ENCODE measurements at places on chromosomes 7 and 10. TPM values are rescaled to one million over a fixed set of nuclear protein-coding genes. Genes with fewer than 3 reads are reported as not detected.

DNA sequence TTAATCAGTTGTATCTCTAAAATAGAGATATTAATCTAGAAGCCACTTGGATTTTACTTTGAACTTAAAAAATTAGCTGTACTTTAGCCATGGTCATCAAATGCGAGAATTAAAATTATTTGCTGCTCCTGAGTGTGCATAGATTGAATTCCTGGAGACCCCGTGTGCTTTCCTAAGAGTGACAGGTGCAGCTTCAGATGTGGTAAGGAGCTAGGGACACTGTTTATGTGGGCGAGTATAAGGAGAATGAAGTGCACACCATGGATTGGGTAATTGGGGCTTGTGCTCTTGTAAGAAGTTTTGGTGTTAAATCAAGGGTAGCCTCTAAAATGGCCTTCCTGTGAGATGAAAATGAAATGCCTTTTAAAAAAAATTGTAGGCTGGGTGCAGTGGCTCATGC is 9.8 kb downstream of the PLCE1 start:
- DNase-seq: no peak

PDGFA gene
- 32.6 TPM for total RNA-seq

NEURL1 gene
- total RNA-seq: 0.05 TPM

GRCh38 chr7:132213583-132213982 is 362.7 kb downstream of the PLXNA4 start:
- no peak for DNase-seq

GRCh38 chr10:87500646-87501048 is 4.0 kb upstream of the MINPP1 start:
- no peak for DNase-seq

- DNase-seq: no peak
Observed at GRCh38 chr10:60096761-60097513, 190.6 kb upstream of the CCDC6 start.

GRCh38 chr10:52400562-52400961 is 86.5 kb downstream of the DKK1 start:
- DNase-seq: no peak

DNA sequence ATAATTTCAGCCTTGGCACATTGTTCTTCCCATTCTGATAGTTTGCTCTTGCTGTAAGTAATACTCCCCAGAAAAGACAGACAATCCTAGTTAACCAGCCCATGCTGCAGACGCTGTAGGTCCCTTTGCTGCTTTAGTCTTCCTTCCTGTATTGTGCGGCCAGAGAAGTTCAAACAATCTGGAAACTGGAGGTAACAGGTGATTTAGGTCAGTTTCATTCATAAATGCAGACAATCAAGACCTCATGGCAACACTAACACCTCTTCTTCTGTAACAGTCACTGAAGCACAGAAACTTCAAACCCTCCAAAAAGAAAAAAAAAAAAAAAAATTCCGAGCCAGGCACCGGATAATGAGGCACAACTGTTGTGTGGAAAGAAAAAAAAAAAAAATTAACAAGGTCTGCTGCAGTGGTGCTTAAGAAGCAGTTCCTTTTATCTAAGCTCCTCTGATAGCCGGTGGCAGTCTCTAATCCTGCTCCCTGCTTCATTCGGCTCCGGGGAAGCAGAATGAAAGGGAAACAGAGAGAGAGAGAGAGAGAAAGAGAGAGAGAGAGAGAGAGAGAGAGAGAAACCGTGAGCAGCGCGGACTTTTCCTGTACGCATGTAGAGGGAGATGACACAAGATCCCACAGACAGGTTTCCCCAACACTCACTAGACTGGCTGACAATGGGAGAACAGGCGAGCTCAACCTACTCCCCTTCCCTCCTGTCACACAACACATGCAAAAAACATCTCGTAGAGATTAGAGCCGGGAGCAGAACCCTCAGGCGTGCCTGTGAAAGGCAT is at the start of gene SEMA3A:
Gene SEMA3A, minus strand, starts transcription at position 306 of the 788 bp plus-strand sequence. Its CDS starts 203 bp downstream, at position 103.
- peak; percentile 16 for DNase-seq

SEMA3E gene
- not detected for total RNA-seq

DNA sequence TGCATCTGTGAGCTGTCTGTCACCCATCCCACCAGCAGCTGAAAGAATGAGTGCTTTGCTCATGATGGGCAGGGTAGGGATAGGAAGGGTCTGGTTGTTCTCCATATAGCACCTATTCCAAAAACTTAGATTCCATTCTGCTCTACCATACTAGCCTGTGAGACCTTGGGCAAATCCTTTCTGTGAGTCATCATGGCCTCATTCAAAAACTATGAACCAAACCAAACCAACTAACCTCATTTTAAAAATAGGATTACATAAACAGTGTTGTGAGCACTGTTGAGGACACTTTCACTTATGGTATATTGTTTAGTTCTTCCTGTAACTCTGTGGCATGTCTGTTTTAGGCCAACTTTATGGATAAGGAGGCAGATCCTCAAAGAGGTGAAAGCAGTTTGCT is 30.9 kb upstream of the STEAP4 start:
- DNase-seq: no peak

All from heart right ventricle (tissue), 16 donors.